Kasumi-1 (cell line): ENCODE measurements at places on chromosomes 4 and X.

DNA sequence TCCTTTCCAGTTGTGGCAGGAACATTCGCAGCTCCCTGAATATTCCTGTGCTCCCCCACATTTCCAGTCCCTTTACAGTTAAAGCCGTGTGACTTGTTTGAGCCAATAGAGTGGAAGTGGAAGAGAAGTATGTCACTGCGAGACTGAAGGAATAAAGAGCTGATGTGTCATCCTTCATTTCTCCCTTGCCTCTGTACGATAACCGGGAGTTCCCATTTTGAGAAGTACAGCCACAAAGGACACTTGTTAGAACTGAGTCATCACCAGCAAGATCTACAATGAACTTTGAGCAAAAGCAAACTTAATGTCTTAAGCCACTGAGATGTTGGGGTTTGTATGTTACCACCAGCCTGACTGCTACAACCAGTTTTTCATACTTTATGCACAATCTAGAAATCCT is 92.3 kb downstream of the SPRY1 start:
- DNase-seq, result peak; percentile 86

- DNase-seq, result no peak
Observed at GRCh38 chr4:101604976-101605375, 185.6 kb upstream of the BANK1 start.

DNA sequence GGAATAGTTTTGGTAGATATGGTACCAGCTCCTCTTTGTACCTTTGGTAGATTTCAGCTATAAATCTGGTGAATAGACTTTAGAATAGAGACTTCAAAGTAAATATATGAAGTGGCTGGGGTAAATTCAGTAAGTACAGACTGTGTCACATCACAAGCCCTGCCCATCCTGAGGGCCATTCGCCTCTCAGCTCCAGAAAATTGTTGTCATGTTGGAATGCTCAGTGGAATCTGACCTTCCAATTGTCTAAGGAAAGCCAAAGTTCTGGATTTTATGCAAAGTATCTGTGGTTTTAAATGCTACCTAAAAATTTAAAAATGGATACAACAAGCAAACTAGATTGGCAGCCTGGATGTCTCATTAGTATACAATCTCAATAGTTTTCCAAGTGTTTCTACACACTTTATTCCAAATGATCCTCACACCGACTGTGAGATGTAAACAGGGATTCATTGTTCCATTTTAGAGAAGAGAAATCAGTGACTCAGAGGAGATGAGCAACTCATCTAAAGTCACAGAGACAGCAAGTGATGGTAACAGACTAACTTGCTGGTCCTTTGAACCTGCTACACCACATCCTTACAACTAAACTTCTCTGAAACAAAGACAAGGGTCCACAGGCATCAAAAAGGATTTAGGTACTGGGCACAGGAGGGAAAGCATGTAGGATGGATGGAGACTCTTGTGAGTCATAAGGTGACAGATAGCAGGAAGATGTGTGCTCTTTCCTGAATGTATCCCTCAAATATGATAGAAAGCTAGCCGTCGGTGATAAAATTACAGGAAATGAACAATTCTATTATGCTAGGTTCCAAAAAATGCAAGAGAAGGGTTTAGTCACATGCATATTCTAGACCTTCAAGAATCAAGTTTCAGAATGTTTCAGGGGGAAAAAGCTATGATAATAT is 127.3 kb downstream of the ATP10D start:
- DNase-seq, result no peak

GRCh38 chrX:29746326-29746725 is 469.0 kb upstream of the MAGEB2 start:
- DNase-seq, result no peak

DNA sequence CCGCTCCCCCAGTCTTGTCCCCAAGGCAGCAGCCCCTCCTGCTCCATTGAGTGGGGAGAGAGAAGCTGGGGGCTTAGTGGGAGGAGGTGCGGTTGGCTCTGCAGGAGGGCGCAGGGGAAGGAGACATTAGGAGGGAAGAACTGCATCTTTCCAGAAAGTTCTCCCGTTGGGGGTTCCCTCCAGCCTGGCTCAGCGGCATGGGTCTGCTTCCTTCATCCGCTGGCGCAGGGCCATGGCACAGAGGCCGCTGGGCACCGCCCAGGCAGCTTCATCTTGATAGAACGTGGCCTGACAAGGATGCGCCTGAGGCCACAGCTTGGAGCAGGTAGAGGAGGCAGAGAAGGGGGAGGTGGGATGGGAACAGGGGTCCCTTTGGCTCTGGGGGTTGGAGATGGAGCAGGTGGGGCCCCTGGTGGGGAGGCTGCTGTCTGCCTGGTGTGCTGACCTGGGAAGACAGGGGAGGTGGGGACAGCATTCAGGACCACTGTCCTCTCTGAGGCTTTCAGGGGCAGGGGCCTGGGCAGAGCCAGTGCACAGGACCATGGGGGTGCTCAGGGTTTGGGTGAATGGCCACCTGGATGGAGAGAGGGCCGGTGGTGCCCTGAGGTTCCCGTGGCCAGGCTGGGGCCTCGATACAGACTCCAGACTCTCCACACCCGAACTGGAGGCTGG is 12.1 kb downstream of the DOK7 start:
- DNase-seq, result no peak

DNA sequence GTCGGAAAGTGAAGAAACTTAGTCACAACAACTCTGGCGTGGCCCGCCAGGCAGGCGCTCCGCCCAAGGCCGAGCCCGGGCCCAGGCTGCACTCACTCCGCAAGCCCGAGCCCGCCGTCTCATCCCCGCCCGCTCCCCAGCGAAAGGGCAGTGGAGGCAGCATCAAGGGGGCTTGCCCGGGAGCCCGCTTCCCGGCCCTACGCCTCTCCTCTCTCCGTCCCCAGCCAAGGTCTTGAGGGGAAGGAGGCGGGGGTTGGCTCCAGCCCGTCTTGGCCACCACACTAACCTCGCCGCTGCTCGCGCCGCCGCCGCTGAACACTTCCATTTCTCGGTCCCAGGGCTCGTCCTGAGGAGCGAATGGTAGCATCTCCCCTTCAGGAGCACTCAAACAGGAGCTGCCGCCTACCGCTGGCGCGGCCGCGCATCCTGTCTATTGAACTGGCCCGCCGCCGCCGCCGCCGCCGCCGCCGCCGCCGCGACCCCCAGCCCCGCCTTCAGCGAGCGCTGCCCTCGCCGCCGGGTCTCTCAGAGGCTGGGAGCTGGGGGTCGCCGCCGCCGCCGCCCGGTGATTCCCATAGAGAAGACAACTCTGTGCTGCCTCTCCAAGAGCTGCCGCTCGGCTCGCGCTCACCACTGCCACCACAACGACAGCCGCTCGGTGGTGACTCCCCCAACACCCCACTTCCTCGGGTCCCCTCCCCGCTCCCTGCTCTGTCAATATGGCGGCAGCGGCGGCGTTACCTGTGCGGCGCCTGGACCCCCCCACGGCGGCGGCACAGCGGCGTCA is at the start of gene RPS6KA6:
RPS6KA6 (minus strand) TSS at position 667 of the 787 bp plus-strand sequence; CDS start at position 367, 300 bp downstream.
- DNase-seq, result no peak

- no peak for DNase-seq
Observed at GRCh38 chr4:76740866-76741662, 156.9 kb downstream of the SOWAHB start.

DNA sequence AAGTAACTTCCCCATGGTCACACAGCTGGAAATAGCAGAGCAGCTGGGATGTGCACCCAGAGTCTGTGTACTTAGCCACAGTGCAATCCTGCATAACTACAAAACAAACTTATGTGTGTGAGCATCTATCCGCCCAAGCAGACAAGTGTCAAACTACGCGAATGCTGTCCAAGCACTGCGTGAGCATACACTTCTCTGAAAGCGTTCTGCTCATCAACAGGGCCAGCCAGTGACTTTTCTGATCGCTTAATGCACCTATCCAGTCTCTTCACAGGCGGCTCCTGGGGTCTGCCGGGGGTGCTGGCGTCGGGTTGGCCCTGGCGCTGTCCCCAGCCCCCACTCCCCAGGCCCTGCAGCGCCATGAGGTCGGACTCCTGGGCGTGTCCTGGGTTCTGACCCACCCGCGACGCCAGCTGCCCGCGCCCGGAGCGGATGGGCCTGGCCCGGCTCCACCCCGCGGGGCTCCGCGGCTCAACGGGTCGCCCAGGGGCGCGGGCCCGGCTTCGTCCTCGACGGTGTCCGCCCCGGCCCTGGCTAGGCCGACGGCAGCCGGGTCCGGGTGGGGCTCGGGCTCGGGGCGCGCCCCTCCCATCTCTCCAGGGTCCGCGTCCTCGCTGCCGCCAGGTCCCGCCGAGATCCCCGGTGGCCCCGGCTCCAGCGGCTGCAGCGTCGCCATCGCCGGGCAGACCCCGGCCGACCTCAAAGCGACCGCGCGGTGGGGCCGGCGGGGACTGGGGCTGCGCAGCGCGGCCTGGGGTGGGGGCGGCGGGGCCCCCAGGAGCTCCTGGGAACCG is 1.3 kb upstream of the ZNF141 start:
- no peak for DNase-seq

GRCh38 chr4:133148690-133149363 is at the start of gene PCDH10:
PCDH10 (plus strand) TSS chr4:133149294; CDS start chr4:133150141, 847 bp downstream.
- DNase-seq, result peak; percentile 72

- DNase-seq, result no peak
Observed at GRCh38 chr4:1402021-1402515, 4.2 kb downstream of the NKX1-1 start.

GRCh38 chrX:48933757-48934156 is 14.9 kb upstream of the PIM2 start:
- DNase-seq, result no peak

GRCh38 chrX:37796805-37797204 is 16.9 kb downstream of the CYBB start:
- peak; percentile 64 for DNase-seq

DNA sequence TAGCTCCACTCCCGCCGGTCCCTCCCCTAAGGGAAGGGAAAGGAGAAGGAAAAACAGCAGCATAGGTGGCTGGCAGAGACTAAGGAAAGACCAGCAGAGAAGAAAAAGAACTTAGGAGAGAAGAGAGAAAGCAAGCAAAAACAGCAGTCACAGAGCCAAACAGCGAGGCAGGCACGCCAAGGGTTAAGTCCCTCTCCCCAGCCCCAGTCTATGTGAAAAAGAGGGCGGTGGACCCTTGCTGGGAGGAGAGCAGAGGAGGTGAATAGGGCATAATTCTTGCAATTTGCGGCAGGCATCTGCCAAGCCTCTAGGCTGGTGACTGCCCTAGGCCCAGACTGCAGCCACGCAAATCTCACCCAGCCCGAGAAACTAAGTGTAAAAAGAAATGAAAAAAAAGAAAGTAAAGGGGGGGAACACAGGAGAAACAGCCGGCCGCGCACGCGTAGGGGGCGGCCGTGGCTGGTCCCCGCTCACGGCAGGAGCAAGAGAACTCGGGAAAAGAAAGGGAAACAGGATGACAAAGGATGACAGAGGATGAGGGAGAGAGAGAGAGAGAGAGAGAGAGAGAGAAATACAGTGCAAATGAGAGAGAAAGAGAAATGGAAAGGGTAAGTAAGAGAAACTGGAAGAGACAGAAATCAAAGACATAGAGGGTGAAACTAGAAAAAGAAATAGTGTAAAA is 48.6 kb downstream of the MAGEA9 start:
- no peak for DNase-seq

GRCh38 chrX:10045327-10046000 is 78.3 kb downstream of the CLDN34 start:
- no peak for DNase-seq

DNA sequence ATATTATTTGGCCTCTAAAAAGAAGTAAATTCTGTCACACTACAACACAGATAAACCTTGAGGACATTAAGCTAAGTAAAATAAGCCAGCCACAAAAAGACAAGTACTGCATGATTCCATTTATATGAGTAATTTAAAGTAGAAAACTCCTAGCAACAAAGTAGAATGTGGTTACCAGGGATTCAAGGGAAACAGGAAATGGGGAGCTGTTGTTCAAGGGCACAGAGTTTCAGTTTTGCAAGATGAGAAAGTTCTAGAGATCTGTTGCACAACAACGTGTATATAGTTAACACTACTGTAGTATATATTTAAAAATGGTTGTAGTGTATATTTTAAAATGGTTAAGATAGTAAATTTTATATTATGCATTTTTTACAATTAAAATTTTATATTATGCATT is 25.4 kb downstream of the SEC31A start:
- DNase-seq, result peak; percentile 87

GRCh38 chr4:152232271-152232670 is 303.6 kb downstream of the FBXW7 start:
- DNase-seq, result no peak

- DNase-seq, result peak; percentile 22
Observed at GRCh38 chr4:150896497-150896896, 118.6 kb downstream of the LRBA start.

- no peak for DNase-seq
Observed at GRCh38 chr4:42133006-42133405, 19.4 kb downstream of the BEND4 start.

- no peak for DNase-seq
Observed at GRCh38 chr4:136342666-136343065, 1189.6 kb downstream of the PCDH18 start.

GRCh38 chr4:29259556-29259955 is 1460.6 kb upstream of the PCDH7 start:
- DNase-seq, result no peak

- no peak for DNase-seq
Observed at GRCh38 chr4:17945303-17945702, 76.3 kb downstream of the LCORL start.

DNA sequence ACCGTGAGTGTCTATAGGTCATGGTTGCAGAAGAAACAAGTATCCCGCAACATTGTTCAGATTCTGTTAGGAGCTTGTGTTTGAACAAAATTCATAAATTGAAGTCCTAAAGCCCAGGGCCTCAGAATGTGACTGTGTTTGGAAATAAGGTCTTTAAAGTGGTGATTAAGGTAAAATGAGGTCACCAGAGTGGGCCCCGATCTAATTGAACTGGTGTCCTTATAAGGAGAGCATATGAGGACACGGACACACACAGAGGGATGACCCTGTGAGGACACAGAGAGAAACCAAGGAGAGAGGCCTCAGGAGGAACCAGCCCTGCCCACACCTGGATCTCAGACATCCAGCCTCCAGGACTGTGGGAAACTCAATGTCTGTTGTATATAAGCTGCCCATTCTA is 76.9 kb downstream of the DHRSX start:
- DNase-seq, result no peak

- peak; percentile 31 for DNase-seq
Observed at GRCh38 chrX:134377537-134377936, 82.4 kb upstream of the HPRT1 start.
